Natural killer cell treated with Interleukin-12 subunit alpha and Interleukin-12 subunit beta and Interleukin-15 and Interleukin-18, amount 100 ng/mL, for 72 hours (primary cell): ENCODE measurements at places on chromosomes 4 and X. TPM values are rescaled to one million over a fixed set of nuclear protein-coding genes. Genes with fewer than 3 reads are reported as not detected.

DNA sequence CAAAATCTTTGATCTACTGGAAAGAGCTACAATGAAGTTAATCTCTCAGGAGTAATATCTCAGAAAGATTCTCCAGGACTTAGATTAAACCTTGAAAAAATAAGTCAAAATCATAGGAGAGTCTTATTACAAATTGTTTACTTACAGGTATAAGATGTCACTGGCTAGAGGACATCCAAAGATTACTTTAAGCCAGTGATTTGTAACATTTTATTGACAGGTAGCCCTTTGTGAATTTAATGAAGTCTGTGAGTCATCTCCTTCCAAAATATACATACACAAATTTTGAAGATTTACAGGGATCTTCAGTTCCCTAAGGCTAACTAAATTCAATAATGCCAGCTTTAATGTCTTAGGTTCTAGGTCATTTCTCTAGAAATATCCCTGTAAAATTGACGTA, 359.7 kb downstream of the EPHA5 start:
- DNase-seq, result no peak

DNA sequence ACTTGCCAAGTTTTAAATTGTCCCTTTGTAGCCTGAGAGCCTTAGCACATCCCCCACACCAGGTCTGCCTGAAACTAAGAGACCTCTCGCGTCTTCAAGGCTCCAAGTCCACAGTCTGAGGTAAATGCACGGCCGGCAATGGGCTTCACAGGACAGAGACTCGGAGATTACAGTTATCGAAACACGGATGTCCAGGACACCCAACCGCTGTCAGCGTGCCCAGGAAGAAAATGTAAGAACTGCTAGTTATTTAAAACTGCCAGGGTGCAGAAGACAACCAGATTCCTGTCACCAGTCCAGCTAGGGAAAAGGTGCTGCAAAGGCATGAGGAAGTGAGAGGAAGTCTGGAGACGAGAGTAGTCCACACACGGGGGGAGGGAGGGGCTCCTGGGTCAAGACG, 28.9 kb downstream of the ZNF827 start:
- DNase-seq, result no peak

- no peak for DNase-seq
Observed at GRCh38 chrX:105973387-105973739, 65.2 kb downstream of the SERPINA7 start.

- no peak for DNase-seq
Observed at GRCh38 chr4:11860996-11861395, 432.3 kb upstream of the HS3ST1 start.

DNA sequence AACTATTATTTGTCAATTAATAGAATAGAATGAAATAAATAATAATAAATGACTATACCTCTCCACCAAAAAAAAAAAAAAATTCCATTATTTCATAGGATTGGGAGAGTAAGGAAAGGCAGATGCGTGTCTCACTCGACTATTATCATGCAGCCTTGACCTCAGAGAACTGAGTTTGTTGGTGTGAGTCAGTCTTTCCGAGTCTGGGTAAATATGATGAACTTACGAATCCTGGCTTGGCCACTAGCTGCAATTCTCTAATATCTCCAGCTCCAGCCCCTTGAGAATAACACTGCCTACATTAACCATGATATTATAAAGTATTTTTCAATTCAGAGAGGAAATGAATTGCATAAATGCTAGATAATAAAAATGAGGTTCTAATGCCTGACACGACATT, 46.6 kb upstream of the DHX15 start:
- no peak for DNase-seq

GRCh38 chr4:121973816-121974215, 22.0 kb upstream of the TRPC3 start:
- DNase-seq, result no peak

GRCh38 chr4:2646396-2647149, 109.6 kb downstream of the TNIP2 start:
- DNase-seq, result no peak

DNA sequence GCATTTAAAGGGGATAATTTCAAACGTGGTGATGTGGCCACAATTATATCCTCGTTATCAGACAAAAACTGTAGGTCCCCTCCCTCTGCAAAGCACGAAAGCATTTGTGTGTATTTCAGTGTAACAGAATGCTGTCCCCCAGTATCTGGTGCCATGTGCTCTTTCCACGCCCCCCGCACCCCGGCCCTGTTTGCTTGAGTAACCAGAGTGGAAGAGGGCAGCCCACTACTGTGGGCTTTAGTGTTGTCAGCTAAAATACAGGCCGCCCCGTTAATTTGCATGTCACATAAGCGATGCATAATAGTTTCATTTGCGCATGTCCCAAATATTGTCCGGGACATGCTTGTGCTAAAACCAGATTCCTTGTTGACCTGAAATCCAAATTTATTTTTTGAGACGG, 110.1 kb downstream of the PHKA2 start:
- no peak for DNase-seq

GRCh38 chr4:145507636-145508035, 26.0 kb downstream of the SMAD1 start:
- no peak for DNase-seq

DNA sequence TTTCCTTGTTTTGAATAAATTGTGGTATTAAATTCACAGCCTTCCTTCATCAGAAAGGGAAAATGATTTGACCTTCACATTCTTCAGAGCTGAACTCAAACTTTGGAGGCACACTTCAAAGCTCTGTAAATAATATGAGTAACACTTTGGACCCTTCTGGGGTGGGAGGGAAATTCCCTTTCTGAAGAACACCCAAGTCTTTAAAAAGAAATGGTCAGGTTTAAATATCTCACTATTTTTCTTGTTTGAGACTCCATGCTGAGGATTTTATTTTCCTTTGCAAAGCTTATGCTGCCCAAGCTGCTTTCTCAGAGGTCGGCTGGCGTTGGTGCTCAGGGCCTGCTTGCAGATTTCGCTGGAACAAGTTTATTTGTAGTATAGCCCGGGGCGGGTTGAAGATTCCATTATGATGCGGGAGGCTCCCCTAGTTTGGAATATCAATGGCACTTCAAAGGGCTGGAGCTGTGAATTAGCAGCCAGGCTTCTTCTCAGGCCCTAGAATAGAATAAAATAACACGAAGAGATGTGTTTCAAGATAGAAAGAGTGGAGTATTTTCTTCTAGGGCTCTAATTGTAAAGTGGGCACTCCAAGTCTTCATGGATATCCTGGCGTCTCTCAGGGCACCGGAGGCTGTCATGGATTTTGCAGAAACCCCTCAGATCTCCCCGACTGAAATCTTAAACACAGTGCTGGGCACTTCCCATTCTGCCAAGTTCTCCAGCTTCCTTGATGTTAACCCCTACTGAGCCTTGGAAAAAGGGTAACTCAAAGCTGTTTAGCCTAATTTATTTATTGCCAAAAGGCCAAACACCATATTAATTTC, 315.6 kb downstream of the GPAT3 start:
- DNase-seq, result no peak

- DNase-seq, result no peak
Observed at GRCh38 chr4:89364541-89364940, 56.9 kb upstream of the GPRIN3 start.

ABHD18 gene
- total RNA-seq, result 21.1 TPM

OSTC gene
- 62.8 TPM for total RNA-seq

LPAR4 gene
- total RNA-seq, result not detected

CLTRN gene
- not detected for total RNA-seq

USP17L13 gene
- total RNA-seq, result not detected

NIPAL1 gene
- total RNA-seq, result 2.0 TPM
